CD4-positive, alpha-beta T cell treated with Interleukin-21 for 1 hour (primary cell): ENCODE measurements at places on chromosomes 5 and 9.

DNA sequence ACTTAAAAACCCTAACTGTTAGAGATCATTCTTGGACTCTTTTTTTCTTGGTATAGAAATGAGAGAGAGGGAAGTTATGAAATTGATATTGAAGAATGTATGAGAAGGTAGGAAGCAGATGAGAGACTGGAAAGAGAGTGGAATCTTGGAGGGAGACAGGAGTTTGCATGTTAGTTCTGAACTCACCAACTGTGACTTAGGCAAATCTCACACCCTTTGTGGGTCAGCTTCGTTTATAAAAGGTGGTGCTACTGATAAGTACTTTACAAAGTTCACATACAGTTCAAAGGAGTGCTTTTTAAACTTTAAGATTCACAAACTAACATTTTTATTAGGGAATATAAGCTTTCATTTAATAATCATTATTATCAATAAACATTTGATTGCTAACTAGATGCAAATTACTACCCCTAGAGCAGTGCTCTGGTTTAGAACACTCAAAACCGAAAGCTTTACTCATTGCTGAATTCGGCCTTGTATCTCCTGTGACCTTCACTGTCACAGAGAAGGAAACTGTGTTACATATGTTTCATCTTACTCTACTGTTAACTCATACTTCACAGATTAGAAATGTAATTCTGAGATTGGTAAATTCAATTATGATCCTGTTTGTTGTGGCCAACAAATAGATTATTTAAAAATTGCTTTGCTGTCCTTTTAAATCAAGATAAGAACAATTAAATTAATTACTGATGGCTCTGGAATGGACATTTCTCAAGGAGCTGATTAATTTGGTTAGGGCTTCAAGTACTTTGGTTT lies 143.2 kb downstream of the RMI1 start:
- DNase-seq = no peak

GRCh38 chr5:67066815-67067214 lies 129.8 kb downstream of the CD180 start:
- no peak for DNase-seq

GRCh38 chr9:69040646-69041045 lies 5.1 kb downstream of the FXN start:
- no peak for DNase-seq

DNA sequence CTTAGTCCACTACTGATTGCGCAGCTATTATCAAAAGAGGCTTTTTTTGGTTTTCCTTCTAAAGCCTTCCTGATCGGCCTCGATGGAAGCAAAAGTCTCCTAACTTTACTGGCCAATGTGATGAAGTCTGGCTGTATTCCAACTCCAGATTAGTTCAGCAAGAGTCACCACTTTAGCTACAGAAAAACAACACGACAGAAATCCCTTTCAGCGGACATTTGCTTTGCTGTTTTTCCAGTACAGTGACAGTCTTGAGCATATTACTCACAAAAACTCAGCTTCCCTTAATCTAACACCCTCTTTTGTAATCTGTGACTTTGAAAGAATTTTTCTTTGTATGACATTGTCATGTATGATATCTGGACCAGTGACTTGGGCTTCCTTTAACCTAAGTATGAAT lies 95.7 kb downstream of the HOMER1 start:
- DNase-seq = no peak

DNA sequence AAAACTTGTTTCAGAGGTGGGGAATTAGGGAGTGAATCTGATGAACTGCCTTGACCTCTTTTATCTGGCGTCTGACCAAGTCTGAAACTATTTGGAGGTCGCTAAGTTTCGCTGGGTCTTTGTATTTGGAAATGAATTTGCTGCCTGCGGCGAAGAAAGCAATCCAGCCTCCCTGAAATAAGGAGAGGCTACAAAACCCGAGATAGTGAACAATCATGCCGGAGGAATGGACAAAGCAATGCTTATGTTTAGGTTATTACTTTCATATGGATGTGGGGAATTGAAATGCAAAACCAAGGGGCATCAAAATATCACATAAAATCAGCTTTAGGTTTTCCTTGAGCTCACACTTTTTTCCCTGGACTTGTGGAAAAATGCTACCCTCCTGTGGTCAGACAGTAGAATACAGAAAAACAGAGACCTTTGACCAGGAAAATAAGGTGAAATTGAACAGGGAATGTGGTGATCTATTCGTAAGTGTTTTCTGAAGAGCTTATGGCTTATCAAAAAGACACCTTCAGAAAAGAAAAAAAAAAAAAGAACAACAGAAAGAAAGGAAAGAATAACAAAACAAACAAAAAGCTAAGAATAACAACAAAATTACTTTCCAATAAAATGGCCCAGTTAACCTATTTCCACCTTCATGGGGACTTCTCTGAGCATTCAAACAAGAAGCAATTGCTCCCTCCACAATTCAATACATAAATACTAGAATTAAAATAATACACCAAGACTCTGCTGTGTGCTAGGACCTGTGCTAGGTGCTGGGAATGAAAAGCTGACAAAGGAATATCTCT lies 68.6 kb upstream of the DPYSL3 start:
- no peak for DNase-seq
